Karpas-422 (cell line): ENCODE measurements at places on chromosomes 1 and 21. TPM values are rescaled to one million over a fixed set of nuclear protein-coding genes. Genes with fewer than 3 reads are reported as not detected.

DNA sequence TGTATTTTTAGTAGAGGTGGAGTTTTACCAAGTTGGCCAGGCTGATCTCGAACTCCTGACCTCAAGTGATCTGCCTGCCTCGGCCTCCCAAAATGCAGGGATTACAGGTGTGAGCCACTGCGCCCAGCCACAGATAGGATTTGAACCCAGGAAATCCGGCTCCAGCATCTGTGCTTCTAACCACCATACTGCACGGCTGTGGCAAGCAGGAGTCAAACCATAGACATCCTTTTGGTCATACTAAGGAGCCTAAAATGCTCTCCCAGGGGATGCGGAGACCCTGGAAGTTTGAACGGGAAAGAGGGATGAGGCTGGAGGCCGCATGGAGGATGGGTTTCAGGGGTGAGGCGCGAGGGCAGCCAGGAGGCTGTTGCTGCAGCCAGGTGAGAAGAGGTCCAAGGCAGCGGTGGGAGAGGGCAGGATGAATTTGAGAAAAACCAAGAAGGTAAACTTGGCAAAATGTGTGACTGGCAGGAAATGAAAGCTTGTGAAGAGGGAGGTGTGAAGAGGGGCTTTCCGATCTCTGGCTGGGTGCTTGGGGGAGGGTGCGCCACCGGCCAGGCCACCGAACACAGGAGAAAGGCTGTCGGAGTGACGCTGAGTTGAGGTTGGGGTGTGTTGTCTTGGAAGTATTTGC, 24.0 kb upstream of the CDK18 start:
- H3K36me3 ChIP-seq: no peaks in the 10 kb centered on the region
- no peaks in the 10 kb centered on the region for H3K4me1 ChIP-seq
- no peak for DNase-seq
- no peak overlapping the region for H3K27ac ChIP-seq
- no peaks in the 10 kb centered on the region; the same call in 1 of the 2 replicates for H3K27me3 ChIP-seq

HRNR gene
- total RNA-seq: not detected in 2 replicates

- no peak for DNase-seq
- H3K4me3 ChIP-seq: no peak overlapping the region
- H3K27me3 ChIP-seq: no peaks in the 10 kb centered on the region
- no peak overlapping the region for H3K27ac ChIP-seq
Measured at GRCh38 chr1:27596261-27596660, 7.7 kb downstream of the AHDC1 start.

DNA sequence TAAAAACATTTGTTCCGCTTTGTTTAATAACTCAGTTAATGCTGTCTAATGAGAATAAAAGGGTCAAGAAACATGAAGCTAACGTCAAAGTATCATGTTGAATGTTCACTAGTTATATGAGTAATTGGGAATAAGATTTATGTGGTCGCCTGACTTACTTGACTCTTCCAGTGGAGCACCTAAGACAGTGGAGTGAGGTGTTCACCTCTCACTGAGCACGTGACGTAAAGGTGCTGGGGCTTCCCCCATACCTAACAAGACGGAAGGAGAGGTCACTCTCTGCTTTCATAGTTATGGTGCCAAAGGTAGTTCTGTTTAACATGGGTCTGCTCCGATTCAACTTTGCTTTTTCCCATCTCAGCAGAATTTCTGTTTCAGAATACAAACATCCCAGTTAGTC, 686 bp downstream of the KMO start:
- H3K27ac ChIP-seq: peak overlapping the region; percentile 94
- peak overlapping the region; percentile 61 for H3K4me3 ChIP-seq
- peaks cover 33% of the 10 kb centered on the region for H3K4me1 ChIP-seq
- DNase-seq: peak; percentile 47
- no peaks in the 10 kb centered on the region for H3K27me3 ChIP-seq

- H3K36me3 ChIP-seq: no peaks in the 10 kb centered on the region
- no peaks in the 10 kb centered on the region for H3K27me3 ChIP-seq
- peak overlapping the region; percentile 36 for H3K4me3 ChIP-seq
- peak overlapping the region; percentile 100 for H3K27ac ChIP-seq
- H3K4me1 ChIP-seq: peaks cover 93% of the 10 kb centered on the region
Measured at GRCh38 chr1:192631749-192632148, 4.2 kb upstream of the RGS13 start.

GRCh38 chr1:159900086-159900680, at the start of gene CFAP45:
Gene CFAP45 (minus strand): TSS chr1:159900165. CDS start chr1:159900098, 67 bp downstream.
- no peaks in the 10 kb centered on the region for H3K4me1 ChIP-seq
- H3K27ac ChIP-seq: no peak within 1 kb of the TSS
- no peaks in the 10 kb centered on the region for H3K36me3 ChIP-seq
- H3K27me3 ChIP-seq: no peaks in the 10 kb centered on the region
- no peak for DNase-seq
- no peak within 1 kb of the TSS for H3K4me3 ChIP-seq

MYCL gene
- 1.5 TPM in 2 replicates for total RNA-seq

MTARC2 gene
- 0.48 TPM in 1 of 2 replicates, not detected in the other for total RNA-seq

TRABD2B gene
- not detected in 2 replicates for total RNA-seq

LCE2B gene
- not detected in 2 replicates for total RNA-seq

- H3K4me3 ChIP-seq: no peak overlapping the region
- DNase-seq: no peak
- no peaks in the 10 kb centered on the region for H3K27me3 ChIP-seq
- H3K4me1 ChIP-seq: no peaks in the 10 kb centered on the region
- no peaks in the 10 kb centered on the region for H3K36me3 ChIP-seq
- H3K27ac ChIP-seq: no peak overlapping the region
Measured at GRCh38 chr1:79662596-79662995, 656.1 kb upstream of the ADGRL4 start.

- H3K27ac ChIP-seq: no peak overlapping the region
- no peaks in the 10 kb centered on the region for H3K4me1 ChIP-seq
- no peak overlapping the region for H3K4me3 ChIP-seq
Measured at GRCh38 chr1:222171005-222171404, 376.9 kb downstream of the HHIPL2 start.

LMNA gene
- 27.5 and 41.6 TPM in 2 replicates for total RNA-seq

CCDC17 gene
- 1.6 and 4.1 TPM in 2 replicates for total RNA-seq

GRCh38 chr1:109531380-109531779, 8.3 kb upstream of the GPR61 start:
- DNase-seq: no peak

LYPD8 gene
- total RNA-seq: not detected in 2 replicates

- H3K27ac ChIP-seq: no peak overlapping the region
- no peaks in the 10 kb centered on the region for H3K4me1 ChIP-seq
- no peak overlapping the region for H3K4me3 ChIP-seq
- H3K36me3 ChIP-seq: 0 out of 2 replicates have a peak, but pooled peaks cover 5% of the 10 kb centered on the region
- H3K27me3 ChIP-seq: no peaks in the 10 kb centered on the region
- DNase-seq: no peak
Measured at GRCh38 chr1:35524106-35524505, 33.1 kb downstream of the KIAA0319L start.

GRCh38 chr1:21594935-21595897, 73.9 kb downstream of the RAP1GAP start:
- H3K27me3 ChIP-seq: no peaks in the 10 kb centered on the region
- H3K27ac ChIP-seq: no peak overlapping the region
- no peak overlapping the region for H3K4me3 ChIP-seq
- no peaks in the 10 kb centered on the region for H3K4me1 ChIP-seq
- DNase-seq: peak; percentile 92

ADORA1 gene
- not detected in 2 replicates for total RNA-seq

DNA sequence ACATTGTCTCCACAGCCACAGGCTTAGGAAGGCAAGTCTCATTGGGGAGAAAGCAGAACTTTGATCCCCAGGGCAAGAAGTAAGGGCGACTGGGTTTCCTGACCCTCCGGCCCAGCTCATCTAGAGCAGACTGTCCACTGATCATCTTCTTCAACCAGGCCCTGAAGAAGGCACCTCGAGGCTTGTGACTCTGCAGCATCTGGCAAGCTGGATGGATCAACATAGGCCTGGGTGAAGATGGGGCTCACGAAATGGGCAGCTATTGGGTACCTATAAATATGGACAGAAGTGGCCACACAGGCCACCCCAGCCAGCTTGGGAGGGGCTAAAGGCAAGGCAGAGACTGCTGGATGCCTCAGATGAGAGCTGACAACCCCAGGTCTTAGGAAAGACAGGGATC, 13.0 kb downstream of the TAL1 start:
- no peak overlapping the region for H3K4me3 ChIP-seq
- H3K27me3 ChIP-seq: no peaks in the 10 kb centered on the region
- no peak for DNase-seq
- no peaks in the 10 kb centered on the region for H3K36me3 ChIP-seq
- no peaks in the 10 kb centered on the region for H3K4me1 ChIP-seq

RCC2 gene
- 84.2 and 94.5 TPM in 2 replicates for total RNA-seq

GRCh38 chr1:116510361-116510760, 60.5 kb downstream of the CD58 start:
- peaks cover 7% of the 10 kb centered on the region for H3K4me1 ChIP-seq
- H3K36me3 ChIP-seq: no peaks in the 10 kb centered on the region
- no peak overlapping the region for H3K27ac ChIP-seq
- H3K27me3 ChIP-seq: no peaks in the 10 kb centered on the region
- H3K4me3 ChIP-seq: no peak overlapping the region
- DNase-seq: no peak

DNA sequence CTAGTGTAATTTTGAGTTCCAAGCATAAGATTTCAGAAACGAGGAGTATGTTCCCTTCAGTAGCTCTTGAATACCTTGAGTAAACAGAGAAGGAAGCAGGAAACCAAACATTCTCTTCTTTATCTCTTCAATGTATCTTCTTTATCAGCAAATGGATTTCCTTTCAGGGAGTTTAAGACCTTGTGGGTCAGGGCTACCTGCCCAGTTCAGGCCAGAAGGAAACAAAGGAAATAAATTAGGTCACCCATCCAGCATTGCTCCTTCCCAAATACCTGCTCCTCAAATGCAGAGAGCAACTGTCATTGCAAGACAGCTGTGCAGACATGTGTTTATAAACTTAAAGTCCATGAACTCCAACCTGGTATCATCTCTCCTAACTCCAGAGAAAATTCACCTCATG, 130.1 kb upstream of the SOD1 start:
- H3K27me3 ChIP-seq: no peaks in the 10 kb centered on the region
- no peak overlapping the region for H3K27ac ChIP-seq
- no peak for DNase-seq
- H3K4me3 ChIP-seq: no peak overlapping the region
- H3K36me3 ChIP-seq: no peaks in the 10 kb centered on the region
- no peaks in the 10 kb centered on the region for H3K4me1 ChIP-seq

C21orf58 gene
- 13.9 and 31.5 TPM in 2 replicates for total RNA-seq

DNA sequence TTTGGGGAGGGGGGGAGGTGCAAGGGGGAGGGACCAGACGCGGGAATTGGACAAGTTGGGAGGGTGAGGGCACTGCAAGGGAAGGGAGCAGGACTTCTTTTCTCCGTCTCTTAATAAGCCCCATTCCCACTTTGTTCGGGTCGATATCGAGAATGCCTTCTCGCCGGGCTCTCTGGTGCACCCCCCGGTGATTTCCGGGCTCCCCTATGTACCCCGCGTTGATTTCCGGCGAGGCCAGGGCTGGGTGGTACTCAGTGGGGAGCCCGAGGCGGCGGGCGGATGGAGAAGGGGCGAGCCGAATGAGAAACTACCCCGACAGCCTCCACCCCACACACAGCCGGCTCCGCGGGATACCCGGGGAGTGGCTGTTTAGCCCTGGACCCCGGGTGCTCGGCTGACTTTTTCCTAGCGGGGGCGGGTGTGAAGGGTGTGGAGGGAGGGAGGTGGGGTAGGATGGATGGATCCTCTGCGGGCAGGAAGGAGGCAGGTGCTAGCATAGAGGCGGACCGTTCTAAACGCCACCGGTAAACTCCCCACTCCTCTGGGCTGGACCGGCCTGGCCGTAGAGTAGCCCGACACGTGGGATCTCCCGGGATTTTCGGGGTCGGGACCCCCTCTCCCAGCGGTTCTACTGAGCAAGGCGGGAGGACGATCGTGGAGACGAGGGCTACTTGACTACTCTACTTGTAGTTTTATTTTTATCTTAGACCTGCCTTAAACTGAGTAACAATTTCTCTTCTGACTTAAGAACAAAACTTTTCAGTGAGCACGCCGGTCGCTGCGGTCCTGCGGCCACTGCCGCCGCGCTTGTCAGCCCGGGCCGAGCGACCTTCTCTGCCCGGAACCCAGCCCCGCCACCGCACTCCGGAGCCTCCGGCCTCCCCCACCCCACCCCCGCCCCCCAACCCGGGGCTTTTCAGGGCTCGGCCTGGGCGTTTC, 1.0 kb downstream of the RNF220 start:
- no peaks in the 10 kb centered on the region for H3K36me3 ChIP-seq
- H3K27me3 ChIP-seq: no peaks in the 10 kb centered on the region
- H3K27ac ChIP-seq: no peak overlapping the region
- peak; percentile 69 for DNase-seq

GRCh38 chr1:172917972-172918371, 132.8 kb downstream of the TNFSF18 start:
- H3K4me1 ChIP-seq: peaks cover 8% of the 10 kb centered on the region
- no peak for DNase-seq
- no peaks in the 10 kb centered on the region for H3K36me3 ChIP-seq
- no peak overlapping the region for H3K27ac ChIP-seq
- H3K27me3 ChIP-seq: no peaks in the 10 kb centered on the region
- no peak overlapping the region for H3K4me3 ChIP-seq

TMIGD3 gene
- not detected in 2 replicates for total RNA-seq

KCNA2 gene
- not detected in 2 replicates for total RNA-seq

ESPN gene
- not detected in 2 replicates for total RNA-seq

DNA sequence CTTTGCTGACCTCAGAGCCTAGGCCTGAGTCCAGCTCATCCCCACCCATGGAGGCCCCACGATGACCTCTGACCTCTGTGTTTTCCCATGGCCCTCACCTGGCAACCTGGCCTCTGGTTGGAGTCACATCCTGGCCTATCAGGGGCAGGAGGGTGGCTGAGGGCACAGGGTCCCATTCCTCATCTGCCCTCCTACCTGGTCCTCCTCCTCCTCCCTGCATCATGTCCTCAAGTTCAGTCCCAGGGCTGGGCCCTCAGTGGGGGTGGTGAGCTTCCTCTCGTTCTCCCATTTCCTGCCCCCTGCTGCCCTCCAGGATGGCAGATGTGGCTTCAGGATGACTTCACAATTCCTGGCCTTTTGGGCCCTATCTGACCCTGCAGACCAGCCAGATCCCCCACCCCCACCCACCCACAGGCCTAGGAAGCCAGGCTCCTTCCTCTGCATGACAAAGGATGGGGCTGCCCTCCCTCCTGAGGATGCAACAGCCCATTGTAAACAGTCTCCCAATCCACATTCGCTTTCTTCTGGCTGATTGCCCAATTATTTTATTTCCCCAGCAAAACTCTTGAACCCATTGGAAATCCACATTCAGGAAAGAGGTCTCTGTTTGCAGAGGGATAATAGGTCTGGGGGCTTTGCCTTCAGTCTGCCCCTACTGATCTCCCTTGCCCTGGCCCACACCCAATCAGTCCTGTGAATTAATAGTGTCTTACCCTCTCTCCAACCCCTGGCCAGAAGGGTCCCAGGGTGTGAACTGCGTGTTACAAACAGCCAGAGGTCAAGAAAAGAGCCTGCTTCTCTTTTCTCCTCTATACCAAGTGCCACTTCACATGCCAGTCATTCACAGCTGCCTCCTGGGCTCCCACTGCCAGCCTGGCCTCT, 10.3 kb upstream of the LEFTY1 start:
- H3K4me3 ChIP-seq: no peak overlapping the region
- no peaks in the 10 kb centered on the region for H3K27me3 ChIP-seq
- no peaks in the 10 kb centered on the region for H3K36me3 ChIP-seq
- no peak for DNase-seq
- H3K27ac ChIP-seq: no peak overlapping the region
